Activated naive CD8-positive, alpha-beta T cell treated with anti-CD3 and anti-CD28 coated beads, Interleukin-2, amount 50 U/mL, for 16 hours (primary cell): ENCODE measurements at places on chromosomes 1 and 21.

DNA sequence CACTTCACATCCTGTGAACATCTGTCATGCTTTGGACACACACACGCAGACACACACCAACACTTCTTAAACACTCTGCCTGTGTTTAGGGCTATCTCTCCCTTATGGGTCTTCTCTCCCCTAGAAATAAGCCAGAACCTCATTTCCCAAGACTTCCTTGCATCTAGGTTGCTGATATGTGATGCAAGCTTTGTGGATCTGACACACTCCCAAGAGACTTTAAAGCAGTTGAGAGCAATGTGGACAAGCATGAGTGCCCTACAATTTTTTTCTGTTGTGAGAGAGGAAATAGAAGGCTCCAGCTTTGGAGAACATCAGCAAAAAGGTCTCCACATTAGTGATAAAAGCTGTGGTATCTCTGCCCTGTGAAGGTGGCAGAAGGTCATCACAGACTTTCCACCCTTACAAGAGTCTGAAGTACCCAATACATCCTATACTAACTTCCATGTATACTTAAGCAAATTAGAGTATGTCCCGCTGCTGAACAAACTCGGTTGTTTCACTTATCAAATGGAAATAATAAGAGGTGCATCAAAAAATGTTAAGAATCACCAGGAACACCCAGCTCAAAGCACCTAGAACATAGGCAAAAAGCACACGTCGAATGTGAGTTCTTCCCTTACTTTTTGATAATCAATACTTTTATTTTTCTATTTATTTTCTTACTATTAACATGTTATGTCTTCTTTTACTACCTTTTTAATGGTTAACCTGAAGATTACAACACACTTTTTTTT lies 267.6 kb downstream of the SETD4 start:
- no peak for DNase-seq

DNA sequence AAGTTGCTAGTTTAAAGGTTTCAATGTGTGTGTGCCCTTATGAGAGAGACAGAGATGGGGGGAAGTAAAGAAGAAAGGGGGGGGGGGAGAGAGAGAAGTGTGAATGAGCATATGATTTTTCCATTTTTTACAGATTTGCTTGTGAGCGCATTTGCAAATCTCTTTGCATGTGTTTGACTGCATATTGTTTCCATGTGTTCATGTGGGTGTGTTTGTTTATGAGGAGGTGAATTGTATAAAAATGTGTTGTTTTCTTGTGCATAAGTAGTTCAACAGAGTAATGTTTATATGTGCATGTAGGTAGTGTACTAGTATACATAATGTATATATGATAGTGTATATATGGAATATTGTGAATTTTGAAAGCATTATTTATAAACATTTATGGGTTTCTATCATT lies 205.9 kb upstream of the SPAG17 start:
- DNase-seq, result no peak

DNA sequence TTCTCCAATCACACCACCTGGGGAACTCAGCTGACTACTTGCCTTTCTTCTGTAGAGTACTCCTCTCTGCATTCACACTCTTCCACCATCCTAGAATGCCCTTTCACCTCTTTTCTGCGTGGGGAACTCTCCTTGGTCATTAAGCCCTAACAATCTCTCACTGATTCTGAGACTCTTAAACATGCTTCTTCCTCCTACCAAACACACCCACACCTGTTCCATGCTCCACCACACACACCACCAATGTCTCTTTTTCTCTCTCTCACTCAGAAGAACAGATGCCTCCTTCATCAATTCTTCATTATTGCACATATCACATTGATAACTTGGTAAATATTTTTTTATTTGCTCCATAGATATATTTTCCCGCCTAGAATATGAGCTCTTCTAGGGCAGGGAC lies 53.6 kb downstream of the WARS2 start:
- no peak for DNase-seq

GRCh38 chr1:205690122-205690756 lies 9.9 kb upstream of the SLC45A3 start:
- no peak for DNase-seq

DNA sequence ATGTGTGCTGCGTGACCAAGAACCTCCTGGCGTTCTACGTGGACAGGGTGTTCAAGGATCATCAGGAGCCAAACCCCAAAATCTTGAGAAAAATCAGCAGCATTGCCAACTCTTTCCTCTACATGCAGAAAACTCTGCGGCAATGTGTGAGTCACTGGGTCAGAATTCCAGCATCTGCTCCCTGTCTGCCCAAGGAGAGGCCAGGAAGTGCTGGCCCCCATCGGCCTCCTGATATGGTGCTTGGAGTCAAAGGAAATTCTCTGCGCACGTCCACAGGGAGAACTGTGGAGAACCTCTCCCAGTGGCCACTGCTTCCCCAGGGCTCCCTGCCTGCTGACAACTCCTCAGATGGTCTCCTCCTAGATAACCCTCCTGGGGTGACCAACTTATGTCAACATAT lies 25.6 kb upstream of the IL20 start:
- no peak for DNase-seq

- no peak for DNase-seq
These were observed 17.9 kb upstream of the CSF1 start for GRCh38 chr1:109892561-109893368.

GRCh38 chr1:72286401-72286800 lies 4.1 kb upstream of the NEGR1 start:
- DNase-seq, result no peak

DNA sequence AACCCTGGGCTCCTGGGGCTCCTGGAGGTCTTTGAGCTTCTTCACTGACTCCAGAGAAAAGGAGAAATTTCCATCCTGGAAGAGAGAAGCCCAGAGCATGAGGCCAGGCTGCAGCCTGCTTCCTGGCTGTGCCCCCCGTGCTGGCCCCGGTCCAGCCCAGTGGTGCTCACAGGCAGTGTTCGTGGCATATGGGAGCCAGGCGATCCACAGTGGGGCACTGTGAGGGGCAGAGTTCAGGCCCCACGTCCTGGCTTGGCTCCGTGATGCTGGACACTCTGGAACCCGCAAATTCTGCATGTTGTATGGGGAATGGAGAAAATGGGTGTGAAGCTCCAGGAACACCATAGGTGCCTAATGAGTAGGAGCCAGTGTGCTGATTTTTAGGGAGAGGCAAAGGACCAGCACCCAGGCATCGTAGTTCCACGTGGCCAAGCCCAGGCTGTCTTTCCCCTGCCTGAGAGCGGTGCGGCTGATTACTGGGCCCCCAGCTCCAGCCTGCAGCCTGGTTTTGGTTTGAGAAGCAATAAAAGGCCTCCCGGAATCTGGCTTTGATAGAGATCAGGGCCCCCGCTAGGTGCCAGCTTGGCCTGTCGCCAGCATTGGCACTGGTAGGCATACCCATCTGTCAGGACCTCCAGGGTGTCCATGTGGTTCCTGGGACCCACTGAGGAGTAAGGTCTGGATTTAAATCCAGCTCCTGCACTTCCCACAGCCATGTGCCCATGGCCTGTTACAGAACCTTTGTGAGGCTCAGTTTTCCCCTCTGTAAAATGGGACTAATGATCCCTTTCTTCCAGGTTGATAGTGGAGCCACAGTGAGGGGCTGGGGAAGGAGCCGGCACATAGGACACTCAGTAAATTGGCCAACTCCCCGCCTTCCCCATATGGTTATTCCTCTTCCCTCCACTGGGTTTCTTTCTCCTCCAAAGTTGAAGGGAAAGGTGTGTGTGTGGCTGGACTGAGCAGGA lies 725 bp downstream of the GUCA2A start:
- no peak for DNase-seq

- DNase-seq, result no peak
These were observed 12.1 kb upstream of the LRP8 start for GRCh38 chr1:53339736-53340635.

- no peak for DNase-seq
These were observed 106.1 kb downstream of the CDC42BPA start for GRCh38 chr1:227212164-227212563.

- no peak for DNase-seq
These were observed 9.1 kb upstream of the IFI16 start for GRCh38 chr1:159000625-159001024.

- no peak for DNase-seq
These were observed 448.3 kb upstream of the PROX1 start for GRCh38 chr1:213539464-213539863.

DNA sequence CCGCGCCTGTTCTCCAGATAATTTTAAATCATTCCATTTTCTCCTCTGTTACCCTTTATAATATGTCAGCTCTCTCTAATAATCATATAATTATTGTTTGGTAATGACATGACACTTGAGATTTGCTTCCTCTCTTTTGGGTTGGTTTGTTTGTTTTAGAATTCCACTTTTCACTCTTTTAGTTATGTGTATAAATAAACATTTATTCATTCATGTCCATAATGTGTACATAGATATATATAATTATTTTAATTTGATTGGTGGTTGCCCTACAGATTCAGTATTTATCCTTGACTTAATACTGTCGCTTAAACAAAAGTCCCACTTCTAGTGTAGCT lies 93.4 kb upstream of the FMN2 start:
- no peak for DNase-seq

DNA sequence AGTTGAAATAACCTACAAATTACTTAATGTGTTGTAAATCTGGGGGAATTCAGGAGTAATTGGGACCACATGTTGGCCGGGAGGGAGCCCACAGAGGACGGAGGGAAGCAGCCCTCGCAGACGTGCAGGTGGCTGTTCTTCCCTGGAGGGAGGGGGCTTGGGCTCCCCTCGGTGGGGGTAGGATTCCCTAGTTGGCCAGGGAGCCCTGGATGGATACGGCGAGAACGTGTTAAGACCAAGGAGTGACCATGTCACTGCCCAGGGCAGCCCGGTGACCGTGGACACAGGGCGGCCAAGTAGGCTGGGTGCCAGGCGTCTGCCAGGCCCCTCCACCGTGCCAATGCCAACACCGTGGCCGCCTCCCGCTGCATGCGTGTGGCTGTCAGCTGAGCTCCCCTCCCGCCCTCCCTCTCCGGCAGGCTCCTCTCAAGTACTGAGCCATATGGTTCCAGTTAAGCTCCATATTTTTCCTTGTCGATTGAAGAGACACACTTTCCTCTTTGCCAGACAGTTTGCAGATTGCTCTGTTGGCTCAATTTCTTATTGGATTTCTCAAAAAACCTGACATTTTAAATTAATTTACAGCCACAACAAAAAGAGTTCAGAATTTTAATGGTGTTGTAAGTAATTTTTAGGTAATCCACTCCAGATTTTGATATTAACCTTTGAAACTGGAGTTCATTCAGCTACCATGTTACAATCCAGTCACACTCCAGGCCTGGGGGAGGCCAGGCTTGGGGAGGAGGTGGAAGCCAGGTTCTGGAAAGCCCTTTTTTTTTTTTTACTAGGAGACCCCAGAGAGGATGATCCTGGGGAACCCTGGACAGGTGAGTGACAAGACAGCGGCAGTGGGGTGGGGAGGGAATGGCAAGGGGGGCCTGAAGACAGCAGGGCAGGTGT lies 71.2 kb downstream of the CASZ1 start:
- no peak for DNase-seq

DNA sequence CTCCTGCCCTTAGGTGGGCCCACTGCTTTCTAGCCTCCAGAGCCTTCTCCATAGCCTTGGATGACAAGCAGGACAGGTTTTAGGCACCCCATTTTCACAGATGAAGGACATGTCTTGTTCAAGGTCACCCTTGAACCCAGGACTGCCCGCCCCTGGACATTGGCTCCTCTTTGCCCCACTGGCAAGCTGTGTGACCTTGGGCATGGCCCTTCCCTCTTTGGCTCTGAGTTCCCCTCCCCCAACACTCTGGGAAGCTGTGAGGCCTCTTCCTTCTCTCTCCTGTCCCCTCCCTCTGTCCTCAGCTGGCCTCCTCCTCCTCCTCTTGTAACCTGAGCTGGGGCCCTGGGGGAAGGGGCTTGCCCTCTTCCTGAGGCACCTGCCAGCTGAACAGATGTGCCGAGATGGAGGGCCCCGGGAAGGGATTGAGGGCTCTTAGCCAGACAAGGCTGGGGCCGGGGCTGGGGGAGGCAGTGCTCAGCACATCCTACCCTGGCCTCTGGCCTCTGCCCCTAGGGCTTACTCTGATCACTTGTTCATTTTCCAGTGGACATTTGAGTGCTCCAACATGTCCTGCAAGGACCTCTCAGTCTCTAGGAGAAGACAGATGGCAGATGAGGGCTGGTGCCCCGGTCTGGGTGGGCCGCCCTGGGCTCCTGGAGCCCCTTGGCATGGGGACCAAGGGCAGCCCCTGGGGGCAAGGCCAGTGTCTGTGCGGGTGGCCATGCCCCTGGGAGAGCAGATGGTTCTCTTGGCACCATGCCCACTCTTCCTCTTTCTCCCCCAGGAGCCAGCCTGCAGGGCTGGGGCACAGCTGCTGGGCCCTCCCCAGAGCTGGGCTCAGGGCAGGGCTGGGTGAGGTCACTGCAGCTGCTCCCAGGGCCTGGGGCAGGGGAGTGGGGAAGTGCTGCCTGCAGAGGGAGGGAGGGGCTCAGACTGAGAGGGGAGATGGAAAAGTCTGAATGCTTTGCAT lies 10.7 kb downstream of the FOXO6 start:
- DNase-seq, result no peak

DNA sequence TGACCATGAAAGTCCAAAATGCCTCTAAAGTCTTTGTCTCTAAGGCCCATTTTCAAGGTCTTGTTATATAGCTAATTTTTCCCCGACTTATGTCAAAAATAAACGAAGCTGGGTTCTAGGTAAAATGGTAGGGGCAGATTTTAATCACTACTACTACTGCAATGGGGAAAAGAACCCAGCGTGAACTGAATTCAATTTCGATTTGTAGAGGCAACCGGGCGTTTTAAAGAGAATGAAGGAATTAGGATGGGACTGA lies 536 bp upstream of the EXO1 start:
- DNase-seq, result no peak

DNA sequence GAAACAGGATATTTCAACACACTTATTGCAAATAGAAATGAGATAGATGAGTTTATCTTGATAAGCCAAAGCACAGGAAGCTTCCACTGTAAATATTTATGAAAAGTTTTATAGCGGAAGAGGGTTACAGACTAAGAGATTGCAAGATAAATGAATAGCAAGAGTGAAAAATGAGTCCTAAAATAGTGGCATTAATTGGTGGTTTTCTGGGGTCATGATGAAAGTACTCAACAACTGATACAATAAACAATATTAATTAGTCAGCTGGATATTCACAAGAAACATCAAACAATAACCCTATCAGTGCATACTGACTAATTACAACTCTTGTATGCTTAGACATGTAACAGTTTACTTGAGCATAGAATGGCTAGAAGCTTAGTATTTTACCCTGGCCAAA lies 154.8 kb upstream of the CHODL start:
- no peak for DNase-seq

- peak; percentile 96 for DNase-seq
These were observed at the start of gene TMEM222 for GRCh38 chr1:27321813-27322568. Gene TMEM222 (plus strand): TSS chr1:27322163. CDS start chr1:27322198, 35 bp downstream.
